Heart right ventricle (tissue), 16 donors: ENCODE measurements at places on chromosomes 5 and 9. TPM values are rescaled to one million over a fixed set of nuclear protein-coding genes. Genes with fewer than 3 reads are reported as not detected.

PIP5KL1 gene
- 0.28 TPM for polyA plus RNA-seq

SCGB3A1 gene
- 0.88 TPM for polyA plus RNA-seq

MTAP gene
- 4.9 TPM for polyA plus RNA-seq

TSLP gene
- polyA plus RNA-seq = 8.7 TPM

GARNL3 gene
- polyA plus RNA-seq = 3.3 TPM

NIM1K gene
- polyA plus RNA-seq = 0.29 TPM
